ENCODE measurements at places on chromosomes 13 and 19.
A peak's percentile ranks its signal among the peaks of the same experiment; 100 is the strongest.

- DNase-seq, result no peak
- H3K36me3 ChIP-seq, result peaks cover 12% of the 10 kb centered on the region
- no peaks in the 10 kb centered on the region for H3K4me1 ChIP-seq
- H3K27ac ChIP-seq, result no peak overlapping the region
- H3K27me3 ChIP-seq, result no peaks in the 10 kb centered on the region
- no peak overlapping the region for H3K4me3 ChIP-seq
Observed at GRCh38 chr13:49740870-49741269, 49.6 kb upstream of the EBPL start.

DNA sequence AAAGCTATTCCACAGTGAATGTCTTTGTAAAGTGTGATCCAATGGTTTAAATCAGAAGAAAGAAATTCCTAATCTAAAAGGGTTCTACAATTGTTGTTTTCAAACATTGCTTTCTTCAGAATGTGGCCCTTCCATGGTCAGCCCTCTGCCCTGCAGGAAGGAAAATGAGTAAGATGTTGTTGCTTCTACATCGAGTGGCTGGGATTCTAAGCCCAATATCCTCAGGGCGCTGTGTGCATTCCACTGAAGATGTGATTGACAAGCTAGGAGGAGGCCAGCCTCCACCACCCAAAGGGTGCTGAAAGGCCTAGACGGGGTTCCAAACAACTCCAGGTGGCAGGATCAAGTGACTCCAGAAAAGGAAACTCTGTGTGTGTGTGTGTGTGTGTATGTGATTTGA lies 316.9 kb upstream of the TSHZ3 start:
- no peak overlapping the region for H3K4me3 ChIP-seq
- H3K27me3 ChIP-seq, result peaks cover 3% of the 10 kb centered on the region
- H3K4me1 ChIP-seq, result no peaks in the 10 kb centered on the region
- no peaks in the 10 kb centered on the region for H3K36me3 ChIP-seq
- no peak for DNase-seq

GRCh38 chr13:111429064-111429558 lies 108.7 kb downstream of the TEX29 start:
- no peaks in the 10 kb centered on the region for H3K36me3 ChIP-seq
- H3K27me3 ChIP-seq, result peaks cover 11% of the 10 kb centered on the region
- no peak overlapping the region for H3K4me3 ChIP-seq
- no peaks in the 10 kb centered on the region for H3K4me1 ChIP-seq

DNA sequence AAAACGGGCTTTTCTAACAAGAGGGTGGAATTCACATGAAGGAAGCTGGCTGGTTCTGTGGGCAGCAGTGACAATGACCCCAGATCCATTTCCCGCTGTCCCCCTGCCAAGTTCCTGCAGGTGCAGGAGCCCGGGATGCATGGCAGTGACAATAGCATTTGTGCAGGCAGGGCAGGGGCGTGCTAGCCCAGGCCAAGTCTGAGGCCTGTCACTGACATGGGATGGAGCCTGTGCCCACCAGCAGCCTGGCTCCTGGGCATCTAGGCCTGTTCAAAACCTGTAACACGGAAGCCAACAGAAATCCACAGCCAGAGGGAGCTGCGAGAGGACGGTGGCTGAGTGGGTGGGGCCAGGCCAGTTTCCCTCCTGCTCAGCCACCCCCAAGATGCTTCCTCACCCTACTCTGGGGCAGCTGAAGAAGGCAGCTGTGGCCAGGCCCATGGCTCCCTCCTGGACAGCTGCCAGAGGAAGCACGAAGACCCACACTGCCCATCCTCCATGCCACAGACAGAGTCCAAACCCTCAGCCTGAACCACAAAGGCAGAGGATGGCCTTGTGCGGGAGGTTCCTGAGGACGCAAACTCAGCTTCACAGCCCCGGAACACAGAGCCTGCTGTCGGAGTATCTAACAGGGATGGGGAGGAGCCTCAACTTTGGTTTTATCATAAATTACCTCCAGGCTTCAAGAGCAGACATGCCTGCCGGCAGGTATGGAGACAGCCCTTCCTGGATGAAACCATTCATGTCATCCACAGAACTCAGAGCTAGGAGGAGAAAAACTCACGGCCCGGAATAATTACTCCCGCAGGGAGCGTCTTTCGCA lies 74.0 kb downstream of the CEBPG start:
- H3K36me3 ChIP-seq, result no peaks in the 10 kb centered on the region
- H3K27me3 ChIP-seq, result no peaks in the 10 kb centered on the region
- DNase-seq, result no peak
- no peak overlapping the region for H3K27ac ChIP-seq
- H3K4me3 ChIP-seq, result no peak overlapping the region

GRCh38 chr13:101398191-101398590 lies 18.1 kb downstream of the NALCN start:
- H3K27me3 ChIP-seq, result peaks cover 2% of the 10 kb centered on the region
- H3K4me1 ChIP-seq, result no peaks in the 10 kb centered on the region
- DNase-seq, result no peak
- H3K36me3 ChIP-seq, result no peaks in the 10 kb centered on the region

GRCh38 chr13:29537736-29538651 lies 57.5 kb downstream of the SLC7A1 start:
- no peak overlapping the region for H3K4me3 ChIP-seq
- no peak for DNase-seq
- H3K27me3 ChIP-seq, result no peaks in the 10 kb centered on the region
- no peak overlapping the region for H3K27ac ChIP-seq

DNA sequence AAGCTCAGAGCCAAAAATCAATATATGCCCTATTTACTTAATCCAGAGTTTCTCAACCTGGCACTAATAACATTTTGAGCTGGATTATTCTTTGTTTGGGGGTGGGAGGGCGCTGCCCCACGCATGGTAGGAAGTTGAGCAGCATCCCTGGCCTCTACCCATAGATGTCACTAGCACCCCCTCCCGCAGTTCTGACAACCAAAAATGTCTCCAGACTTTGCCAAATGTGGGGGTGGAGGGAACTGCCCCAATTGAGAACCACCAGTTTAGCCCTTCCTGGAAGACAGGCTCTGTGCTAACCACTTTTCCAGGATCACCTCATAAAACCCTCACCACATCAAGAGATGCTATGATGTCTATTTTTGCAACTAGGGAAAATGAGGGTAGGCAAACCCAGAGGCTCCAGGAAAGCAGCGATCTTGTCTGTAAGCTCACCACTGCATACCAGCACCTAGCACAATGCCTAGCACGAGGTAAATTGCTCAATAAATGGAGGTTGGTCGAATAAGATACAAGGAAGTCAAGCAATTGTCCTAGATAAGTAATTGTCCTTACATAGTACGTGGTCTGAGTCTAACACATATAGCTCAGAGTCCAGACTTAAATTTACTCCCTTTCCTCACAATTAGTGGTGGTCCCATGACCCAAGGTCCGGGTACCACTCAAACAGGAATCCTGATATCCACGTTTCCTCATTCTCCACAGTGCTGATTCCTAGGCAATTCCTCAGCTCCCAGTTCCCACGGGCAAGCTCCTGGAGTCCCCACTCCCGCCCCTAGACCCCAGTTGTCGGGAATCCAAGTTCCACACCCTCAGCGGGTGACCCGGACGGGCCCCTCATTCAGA lies 892 bp downstream of the TRIR start:
- peak overlapping the region; percentile 95 for H3K27ac ChIP-seq
- H3K27me3 ChIP-seq, result no peaks in the 10 kb centered on the region

- no peak overlapping the region for H3K27ac ChIP-seq
- H3K36me3 ChIP-seq, result no peaks in the 10 kb centered on the region
- H3K4me1 ChIP-seq, result no peaks in the 10 kb centered on the region
Observed at GRCh38 chr13:53411463-53411862, 382.9 kb downstream of the OLFM4 start.

DNA sequence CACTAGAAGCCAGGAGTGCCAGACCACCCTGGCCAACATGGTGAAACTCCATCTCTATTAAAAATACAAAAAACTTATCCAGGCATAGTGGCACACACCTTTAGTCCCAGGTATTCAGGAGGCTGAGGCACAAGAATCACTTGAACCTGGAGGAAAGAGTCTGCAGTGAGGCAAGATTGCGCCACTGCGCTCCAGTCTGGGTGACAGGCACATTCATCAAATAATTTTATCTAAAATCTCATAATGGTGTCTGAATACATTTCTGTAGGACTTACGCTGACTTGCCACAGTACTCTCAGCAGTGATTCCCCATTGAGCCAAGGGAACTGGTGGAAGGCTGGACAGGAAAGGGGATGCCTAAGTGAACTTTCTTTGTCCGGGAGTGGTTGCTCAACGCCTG lies 4.3 kb upstream of the ZNF28 start:
- no peak overlapping the region for H3K4me3 ChIP-seq
- no peaks in the 10 kb centered on the region for H3K27me3 ChIP-seq
- no peak overlapping the region for H3K27ac ChIP-seq
- DNase-seq, result no peak

DNA sequence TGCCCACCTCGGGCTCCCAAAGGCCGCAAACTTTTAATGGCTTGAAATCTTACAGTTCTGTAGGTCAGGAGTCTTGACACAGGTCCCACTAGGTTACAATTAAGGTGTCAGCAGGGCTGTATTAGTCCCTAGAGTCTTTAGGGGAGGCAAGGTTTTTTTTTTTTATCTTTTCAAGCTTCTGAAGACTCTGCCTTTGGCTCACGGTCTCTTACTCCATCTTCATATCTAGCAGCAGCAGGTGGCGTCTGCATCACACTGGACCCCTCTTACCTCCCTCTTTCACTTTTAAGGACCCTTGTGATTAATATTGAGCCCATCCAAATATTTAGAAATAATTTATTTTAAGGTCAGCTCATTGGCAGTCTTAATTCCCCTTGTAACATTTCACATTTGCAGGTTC lies 11.6 kb downstream of the MIR17HG start:
- H3K4me1 ChIP-seq, result peaks cover 28% of the 10 kb centered on the region
- H3K27ac ChIP-seq, result no peak overlapping the region
- H3K36me3 ChIP-seq, result peaks cover 35% of the 10 kb centered on the region
- DNase-seq, result no peak
- no peak overlapping the region for H3K4me3 ChIP-seq

DNA sequence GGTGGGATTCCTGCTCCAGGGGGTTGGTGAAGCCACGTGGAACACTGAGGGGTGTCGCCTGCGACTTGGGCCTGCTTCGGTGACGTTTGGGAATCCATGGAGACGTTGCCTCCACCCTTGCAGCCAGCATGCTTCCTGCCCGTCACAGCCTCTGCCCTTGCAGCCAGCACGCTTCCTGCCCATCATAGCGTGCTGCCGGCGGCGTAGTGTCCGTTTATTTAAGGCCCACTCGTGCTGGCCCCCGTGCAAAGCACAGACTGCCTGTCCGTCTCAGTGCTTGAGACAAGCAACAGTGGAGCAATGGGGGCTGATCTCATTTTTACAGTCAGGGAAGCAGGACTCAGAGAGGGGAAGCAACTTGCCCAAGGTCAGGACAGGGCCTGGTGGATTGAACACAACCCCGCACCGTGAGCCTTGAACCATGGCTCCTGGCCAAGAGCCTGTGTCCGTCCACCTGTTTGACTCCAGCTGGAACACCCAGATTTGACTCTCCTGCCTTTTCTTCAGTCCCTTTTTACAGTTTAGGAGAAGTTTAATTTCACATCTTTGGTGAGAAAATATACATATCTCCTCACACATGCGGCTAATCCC lies 149.6 kb downstream of the TEX29 start:
- H3K4me3 ChIP-seq, result no peak overlapping the region
- no peak overlapping the region for H3K27ac ChIP-seq
- peaks cover 9% of the 10 kb centered on the region for H3K27me3 ChIP-seq
- no peaks in the 10 kb centered on the region for H3K4me1 ChIP-seq
- no peaks in the 10 kb centered on the region for H3K36me3 ChIP-seq

DNA sequence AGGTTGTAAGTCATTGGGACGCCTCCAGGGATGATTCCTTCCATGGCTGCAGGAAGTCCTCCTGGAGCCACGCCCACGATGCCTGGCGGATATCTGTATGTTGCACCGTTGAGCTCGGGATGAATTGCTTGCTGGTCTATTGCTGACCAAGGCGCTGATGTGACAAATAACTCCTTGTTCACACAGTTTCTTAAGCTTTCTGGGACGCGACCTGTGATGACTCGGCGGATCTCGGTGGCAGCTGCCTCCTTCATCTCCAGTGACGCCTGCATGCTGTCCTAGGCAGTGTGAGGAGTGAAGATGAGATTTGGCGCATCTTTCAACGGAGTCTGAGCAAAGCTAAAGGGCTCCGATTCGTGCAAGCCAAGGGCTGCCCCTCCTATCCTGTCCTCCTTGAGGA lies 7.6 kb upstream of the ZNF566 start:
- no peak overlapping the region for H3K27ac ChIP-seq
- H3K36me3 ChIP-seq, result peaks cover 6% of the 10 kb centered on the region
- H3K4me1 ChIP-seq, result no peaks in the 10 kb centered on the region

- H3K27me3 ChIP-seq, result no peaks in the 10 kb centered on the region
- peaks cover 40% of the 10 kb centered on the region for H3K4me1 ChIP-seq
- DNase-seq, result peak; percentile 100
Observed at GRCh38 chr19:14006085-14006765, at the start of gene RFX1. TSS of gene RFX1 (minus strand) at chr19:14006320. CDS start at chr19:13993843, 12,477 bp downstream.

GRCh38 chr19:44753932-44754749 lies 5.6 kb downstream of the BCL3 start:
- peak overlapping the region; percentile 97 for H3K27ac ChIP-seq
- DNase-seq, result peak; percentile 93
- no peaks in the 10 kb centered on the region for H3K27me3 ChIP-seq
- H3K4me3 ChIP-seq, result peak overlapping the region; percentile 94
- peaks cover 58% of the 10 kb centered on the region for H3K4me1 ChIP-seq
- peaks cover 80% of the 10 kb centered on the region for H3K36me3 ChIP-seq

- peak overlapping the region; percentile 79 for H3K4me3 ChIP-seq
- H3K27me3 ChIP-seq, result no peaks in the 10 kb centered on the region
- peaks cover 19% of the 10 kb centered on the region for H3K4me1 ChIP-seq
- peaks cover 23% of the 10 kb centered on the region for H3K36me3 ChIP-seq
- no peak for DNase-seq
- peak overlapping the region; percentile 84 for H3K27ac ChIP-seq
Observed at GRCh38 chr19:8831832-8832131, 322 bp downstream of the ZNF558 start.

- no peaks in the 10 kb centered on the region for H3K27me3 ChIP-seq
- H3K27ac ChIP-seq, result no peak overlapping the region
- DNase-seq, result no peak
- no peak overlapping the region for H3K4me3 ChIP-seq
- H3K4me1 ChIP-seq, result no peaks in the 10 kb centered on the region
Observed at GRCh38 chr19:30566681-30567420, 194.7 kb downstream of the ZNF536 start.
